ENCODE measurements at places on chromosomes 4 and X.

DNA sequence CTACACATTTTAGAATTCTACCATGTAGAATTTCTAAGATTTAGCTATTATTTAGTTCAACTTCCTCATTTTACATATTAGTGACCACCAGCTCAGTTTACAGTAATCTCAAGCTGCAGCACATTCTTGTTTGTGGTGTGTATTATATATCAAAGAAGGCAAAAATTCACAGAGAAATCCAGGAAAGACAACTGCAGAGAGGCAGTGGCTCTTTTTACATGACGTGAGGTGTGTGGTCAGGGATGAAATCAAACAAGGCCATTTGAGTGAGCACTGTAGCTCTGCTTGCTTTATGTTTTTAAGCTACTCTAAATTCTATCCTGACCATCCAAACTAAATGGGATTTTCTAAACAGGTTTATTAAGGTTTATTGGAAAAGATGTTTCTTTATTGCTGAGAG is 71.1 kb downstream of the COL25A1 start:
- no peak for DNase-seq

DNA sequence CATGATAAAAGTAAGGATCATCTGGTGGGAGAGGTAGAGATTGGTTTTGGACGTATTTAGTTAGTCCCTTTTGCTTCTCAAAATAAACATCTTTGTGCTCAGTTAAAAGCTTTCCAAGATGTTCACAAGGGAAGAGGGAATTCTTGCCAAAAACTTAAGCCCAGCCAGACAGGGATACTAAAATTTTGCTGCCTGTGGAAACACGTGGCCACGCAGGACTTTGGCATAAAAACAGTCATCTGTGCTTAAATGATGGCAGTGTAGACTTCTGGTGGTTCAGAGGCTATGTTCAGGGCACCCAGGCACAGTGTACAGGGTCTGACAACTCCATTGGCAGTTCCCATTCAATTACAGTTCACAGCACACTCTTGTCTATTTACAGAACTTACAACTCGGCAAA is 93.2 kb upstream of the JADE1 start:
- no peak for DNase-seq

DNA sequence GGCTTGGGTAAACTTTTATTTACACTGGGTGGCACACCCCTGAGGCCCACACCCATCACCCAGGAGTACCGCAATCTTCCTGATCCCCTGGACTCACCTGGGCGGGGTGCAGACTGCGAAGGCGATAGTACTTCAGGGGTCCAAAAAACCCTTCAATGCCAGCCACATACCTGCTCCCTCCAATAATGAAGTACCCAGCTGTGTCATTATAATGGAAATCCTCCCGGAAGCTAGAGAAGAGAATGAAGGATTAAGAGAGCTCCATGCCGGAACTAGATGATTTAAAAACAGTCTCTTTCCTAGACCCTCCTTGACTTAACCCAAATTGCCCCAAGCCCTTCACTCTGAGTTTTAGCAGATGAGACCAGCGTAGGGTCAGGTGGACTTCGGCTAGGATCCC is 40.9 kb downstream of the SEL1L3 start:
- DNase-seq: no peak

DNA sequence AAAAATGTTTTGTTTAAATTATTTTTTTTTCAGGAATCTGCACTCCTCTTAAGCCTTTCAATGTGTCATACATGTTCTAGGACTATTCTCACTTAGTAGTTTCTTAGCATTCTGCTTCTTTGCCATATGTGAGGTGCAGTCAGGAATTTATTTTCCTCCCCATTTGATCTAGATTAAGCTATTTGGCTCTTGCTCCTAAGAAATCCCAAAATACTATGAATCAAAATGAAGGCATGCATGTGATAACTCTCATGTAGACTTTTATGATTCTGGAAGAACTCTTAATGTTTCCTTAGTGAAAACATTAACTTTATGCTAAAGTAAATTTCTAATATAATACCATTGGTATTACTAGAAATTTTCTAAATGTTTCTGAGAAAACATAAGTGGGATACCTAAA is 664.5 kb downstream of the RAPGEF2 start:
- DNase-seq: no peak

- DNase-seq: no peak
Observed at GRCh38 chr4:153822316-153822715, 33.4 kb upstream of the SFRP2 start.

DNA sequence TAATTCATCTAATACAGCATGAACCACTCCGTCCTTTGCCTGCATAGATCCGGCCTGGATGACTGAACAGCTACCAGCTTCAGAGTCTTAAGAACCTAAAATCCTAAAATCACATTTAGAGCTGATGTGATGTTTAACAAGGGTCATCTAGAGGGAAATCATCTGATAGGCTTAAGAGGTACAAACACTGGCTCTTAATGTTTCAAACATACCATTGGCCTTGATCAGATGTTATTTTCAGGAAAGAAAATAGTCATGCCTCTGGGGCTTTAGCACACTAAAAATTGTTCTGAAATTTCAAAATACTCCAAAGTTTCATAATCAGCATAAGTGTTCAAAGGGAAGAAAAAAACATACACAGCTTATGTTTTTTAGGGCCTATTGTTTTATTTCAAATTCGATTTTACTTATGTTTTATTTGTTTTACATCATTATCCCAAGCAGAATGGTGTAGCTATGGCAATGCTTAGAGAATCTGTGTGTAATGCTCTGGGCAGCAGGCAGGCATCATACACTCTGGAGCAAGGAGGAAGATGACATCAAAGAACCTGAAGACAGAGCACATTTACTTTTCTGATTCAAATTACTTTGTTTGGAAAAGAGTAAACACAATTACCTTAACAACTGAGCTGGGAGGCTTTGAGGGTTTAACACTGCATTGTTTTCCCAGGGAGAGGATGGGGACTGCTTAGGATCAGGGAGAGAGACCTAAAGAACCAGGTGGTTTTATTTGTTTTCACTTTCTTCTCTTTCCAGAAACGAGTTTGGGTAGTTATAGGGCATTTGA is 25.3 kb upstream of the LEF1 start:
- no peak for DNase-seq

DNA sequence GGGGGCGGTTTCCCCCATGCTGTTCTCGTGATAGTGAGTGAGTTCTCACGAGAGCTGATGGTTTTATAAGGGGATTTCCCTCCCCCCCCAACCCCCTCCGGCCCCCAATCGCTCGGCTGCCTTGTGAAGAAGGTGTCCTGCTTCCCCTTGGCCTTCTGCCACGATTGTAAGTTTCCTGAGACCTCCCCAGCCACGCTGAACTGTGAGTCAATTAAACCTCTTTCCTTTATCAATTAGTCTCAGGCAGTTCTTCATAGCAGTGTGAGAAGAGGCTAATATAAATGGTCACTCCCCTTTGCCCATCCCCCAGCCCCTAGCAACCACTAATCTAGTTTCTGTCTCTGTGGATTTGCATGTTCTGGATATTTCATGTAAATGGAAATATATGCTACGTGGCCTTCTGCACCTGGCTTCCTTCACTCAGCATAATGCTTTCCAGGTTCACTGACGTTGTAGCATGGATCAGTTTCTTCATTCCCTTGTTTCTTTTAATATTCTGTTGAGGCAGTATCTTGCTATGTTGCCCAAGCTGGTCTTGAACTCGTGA is 16.4 kb downstream of the GPR143 start:
- DNase-seq: no peak

DNA sequence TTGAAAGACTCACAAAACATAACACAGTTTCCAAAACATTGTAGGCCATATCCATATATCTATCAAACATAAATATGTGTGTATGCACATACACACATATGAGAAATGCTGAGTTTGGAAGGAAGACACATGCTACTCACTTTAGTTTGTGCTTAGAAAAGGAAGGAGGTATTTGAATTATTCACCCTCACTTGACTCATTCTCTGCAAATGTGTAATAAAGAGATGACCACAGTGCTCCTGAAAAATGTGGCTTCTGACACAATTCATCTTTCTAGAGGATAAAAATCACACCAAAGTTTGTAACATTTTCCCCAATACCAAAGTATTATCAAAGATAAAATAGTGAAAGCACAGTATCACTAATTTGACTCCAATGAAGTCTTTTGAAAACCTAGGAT is 950.1 kb downstream of the FAT4 start:
- DNase-seq: no peak

Measured in CD4-positive, alpha-beta T cell treated with Interleukin-17A for 4 hours (primary cell).